ENCODE measurements at places on chromosomes 3 and 15.

- DNase-seq = no peak
Measured at GRCh38 chr15:26712335-26712734, 60.5 kb downstream of the GABRB3 start.

DNA sequence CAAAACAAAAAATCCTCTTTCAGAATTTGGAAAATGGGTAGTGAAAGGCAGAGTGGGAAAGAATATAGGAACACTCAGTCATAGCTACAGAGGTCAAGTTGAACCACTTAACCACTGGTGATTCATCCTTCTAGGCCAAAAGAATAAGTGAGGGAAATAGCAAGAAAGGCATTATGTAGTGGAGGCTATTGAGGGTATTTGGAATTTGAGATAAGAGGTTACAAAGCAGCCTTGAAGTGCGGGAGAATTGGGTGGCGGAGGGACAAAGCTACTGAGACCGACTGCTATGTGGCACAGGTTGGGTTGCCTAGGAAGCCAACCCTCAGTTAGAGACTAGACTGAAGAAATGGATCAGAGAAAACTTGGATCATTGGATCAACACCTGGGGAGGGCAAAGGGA is 109.5 kb downstream of the SYNPR start:
- no peak for DNase-seq

DNA sequence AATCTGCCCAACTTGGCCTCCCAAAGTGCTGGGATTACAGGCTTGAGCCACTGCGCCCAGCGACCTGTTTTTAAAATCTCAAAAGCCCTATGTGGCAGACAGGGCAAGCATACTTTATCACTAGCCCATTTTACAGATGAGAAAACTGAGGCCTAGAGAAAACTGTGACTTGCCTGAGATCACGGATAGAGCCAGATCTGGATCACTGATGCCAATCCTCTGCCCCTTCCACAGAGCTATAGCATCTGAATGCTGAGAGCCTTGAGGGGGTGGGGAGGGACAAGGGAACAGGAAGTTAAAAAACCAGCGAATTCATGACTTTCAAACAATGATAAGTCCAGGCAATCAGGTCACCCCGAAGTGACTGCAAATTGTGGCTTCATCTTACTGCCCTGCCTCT is 7.3 kb downstream of the ANKRD63 start:
- no peak for DNase-seq

DNA sequence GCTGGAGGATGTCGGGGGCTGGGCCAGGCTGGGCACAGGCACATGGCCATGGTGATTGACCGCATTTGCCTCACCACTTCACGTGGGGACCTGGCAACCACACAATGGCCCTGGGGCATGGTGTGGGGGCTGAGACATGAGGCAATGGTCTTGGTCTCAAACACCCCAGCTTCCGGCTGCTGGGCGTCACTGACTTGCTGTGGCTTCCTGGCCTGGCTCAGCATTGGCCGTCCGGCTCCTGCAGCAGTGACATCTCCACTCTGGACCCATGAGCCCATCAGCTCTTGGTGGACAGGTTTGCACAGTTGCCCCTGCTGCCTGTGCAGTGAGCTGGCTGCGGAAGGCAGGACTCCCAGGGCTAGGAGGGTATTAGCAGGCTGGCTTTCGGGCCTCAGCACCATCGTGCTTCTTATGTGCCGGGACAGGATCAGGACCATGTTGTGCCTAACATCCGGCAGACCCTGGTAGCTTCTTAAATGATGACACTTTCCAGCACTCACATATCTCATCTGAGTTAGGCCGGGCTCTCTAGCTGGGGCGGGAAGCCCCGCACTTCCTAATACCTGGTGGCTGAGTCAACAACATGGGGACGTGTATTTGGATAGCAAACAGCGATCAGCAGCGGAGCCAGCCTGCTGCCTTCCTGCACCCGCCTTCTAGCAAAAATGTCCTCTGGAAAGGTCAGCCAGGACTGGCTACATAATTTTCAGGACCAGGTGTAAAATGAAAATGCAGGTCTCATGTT is 34.1 kb downstream of the ZNF710 start:
- peak; percentile 61 for DNase-seq

DNA sequence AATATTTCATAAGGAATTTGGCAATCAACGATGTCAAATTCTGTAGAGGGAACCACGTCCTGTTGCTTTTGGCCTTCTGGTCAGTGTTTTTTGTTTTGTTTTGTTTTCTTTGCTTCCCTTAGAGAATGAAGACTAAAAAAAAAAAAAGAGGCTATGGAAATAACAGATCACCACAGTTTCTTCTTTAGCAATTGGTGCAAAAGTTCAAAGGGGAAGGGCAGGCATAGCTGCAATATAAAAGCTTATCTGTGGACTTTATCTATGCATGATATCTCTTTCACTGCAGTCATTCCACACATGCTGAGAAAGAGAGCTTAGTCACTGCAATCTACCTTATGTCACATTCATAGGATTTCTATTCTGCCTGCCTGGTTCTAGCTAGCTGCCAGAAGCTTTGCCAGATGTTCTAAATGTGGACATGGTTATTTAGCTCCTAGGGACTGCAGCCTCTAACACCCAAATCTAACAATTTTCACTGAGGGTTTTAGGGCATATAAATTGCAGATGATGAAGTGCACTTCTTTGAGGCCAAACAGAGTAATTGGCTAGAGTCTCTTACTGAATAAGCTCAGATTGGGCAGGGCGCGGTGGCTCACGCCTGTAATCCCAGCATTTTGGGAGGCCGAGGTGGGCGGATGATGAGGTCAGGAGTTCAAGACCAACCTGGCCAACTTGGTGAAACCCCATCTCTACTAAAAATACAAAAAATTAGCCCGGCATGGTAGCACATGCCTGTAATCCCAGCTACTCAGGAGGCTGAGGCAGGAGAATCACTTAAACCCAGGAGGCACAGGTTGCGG is 637.2 kb downstream of the NTRK3 start:
- no peak for DNase-seq

- DNase-seq = no peak
Measured at GRCh38 chr3:34323517-34323916, 525.1 kb downstream of the PDCD6IP start.

DNA sequence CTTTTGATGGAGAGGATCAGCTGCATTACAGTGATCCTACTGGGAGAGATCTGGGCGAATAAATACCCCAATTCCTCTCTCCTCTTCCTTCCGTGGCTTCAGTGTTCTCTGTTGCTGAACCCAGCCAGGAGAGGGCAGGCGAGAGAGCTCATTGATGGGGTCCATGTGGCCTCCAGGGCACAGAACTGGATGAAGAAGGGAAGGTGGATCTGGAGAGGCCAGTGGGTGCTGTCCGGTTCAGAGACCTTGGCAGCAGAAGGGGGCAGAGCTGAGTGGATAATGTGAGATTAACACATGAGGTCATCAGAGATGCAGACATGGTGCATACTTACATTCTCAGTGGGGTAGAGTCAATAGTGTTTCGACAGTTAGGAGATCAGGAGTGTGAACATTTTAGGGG is 193.6 kb downstream of the CLSTN2 start:
- DNase-seq = no peak

Measured in NCI-H2081 treated with DMSO at 0.1 percent for 48 hours (cell line).